GM23338 (cell line): ENCODE measurements at places on chromosomes 3 and 15. TPM values are rescaled to one million over a fixed set of nuclear protein-coding genes. Genes with fewer than 3 reads are reported as not detected.

Gene CLDN18
- not detected in 2 replicates for total RNA-seq

Gene SLC28A2
- total RNA-seq = not detected in 2 replicates

Gene BNIP2
- total RNA-seq = 83.7 and 86.6 TPM in 2 replicates

Gene CFAP20DC
- total RNA-seq = 11.4 and 14.2 TPM in 2 replicates

Gene HTD2
- 8.7 and 19.3 TPM in 2 replicates for total RNA-seq

Gene TLR9
- not detected in 2 replicates for total RNA-seq

Gene FAM81A
- 1.7 and 4.1 TPM in 2 replicates for total RNA-seq

Gene ERICH6
- not detected in 2 replicates for total RNA-seq

Gene CGGBP1
- 61.3 and 63.5 TPM in 2 replicates for total RNA-seq

Gene TMCO5A
- total RNA-seq = not detected in 2 replicates

Gene SHISA5
- total RNA-seq = 148 and 166 TPM in 2 replicates

Gene GOLGA6D
- total RNA-seq = 1.0 and 2.1 TPM in 2 replicates

Gene LIPH
- total RNA-seq = 0.03 and 0.16 TPM in 2 replicates

Gene POLR2M
- 46.3 and 47.0 TPM in 2 replicates for total RNA-seq

DNA sequence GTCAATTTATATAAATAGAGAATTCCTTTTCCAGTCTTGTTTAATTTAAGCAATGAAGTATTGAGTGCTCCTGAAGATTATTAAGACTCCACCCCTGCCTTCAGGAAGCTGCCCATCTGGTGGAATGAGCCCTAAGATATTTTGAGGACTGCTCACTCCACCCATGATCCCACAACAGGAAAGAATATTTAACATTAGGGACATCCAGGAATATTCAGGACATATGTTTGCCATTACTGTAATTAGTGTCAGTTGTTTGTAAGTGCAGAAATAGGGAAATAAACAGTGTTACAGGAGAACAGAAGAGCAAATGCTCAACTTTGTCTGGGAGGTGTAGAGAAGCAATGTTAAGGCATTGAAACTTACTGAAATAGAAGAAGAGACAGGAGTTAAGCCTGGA, 375.0 kb downstream of the ROBO2 start:
- DNase-seq = no peak
- H3K36me3 ChIP-seq = no peaks in the 10 kb centered on the region
- peaks cover 19% of the 10 kb centered on the region for H3K4me1 ChIP-seq
- no peak overlapping the region for H3K4me3 ChIP-seq

DNA sequence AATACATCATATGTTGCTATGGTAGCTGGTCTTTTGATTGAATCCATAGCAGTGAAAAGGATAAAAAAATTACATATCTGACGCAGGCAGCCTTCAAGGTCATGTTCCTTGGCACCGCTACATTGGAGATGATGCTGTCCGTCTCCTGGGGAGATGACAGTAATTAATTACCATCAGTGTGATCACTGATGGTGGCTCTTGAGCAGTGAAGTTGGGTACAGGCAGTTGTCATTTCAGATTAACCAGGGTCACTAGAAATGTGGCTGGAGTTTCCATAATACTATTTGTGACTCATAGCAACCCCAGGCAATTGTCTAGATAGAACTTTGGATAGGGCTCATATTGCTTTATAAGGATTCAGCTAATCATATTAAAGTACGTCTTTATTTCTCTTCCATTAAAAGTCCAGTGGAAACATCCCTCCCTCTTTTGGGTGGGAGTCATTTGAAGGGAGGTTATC, 136.3 kb downstream of the THSD4 start:
- no peaks in the 10 kb centered on the region for H3K4me1 ChIP-seq
- H3K4me3 ChIP-seq = no peak overlapping the region
- H3K36me3 ChIP-seq = no peaks in the 10 kb centered on the region
- no peak overlapping the region for H3K27ac ChIP-seq

GRCh38 chr3:171225708-171226107, 199.2 kb upstream of the SLC2A2 start:
- H3K27me3 ChIP-seq = no peaks in the 10 kb centered on the region
- no peak for DNase-seq
- H3K4me1 ChIP-seq = no peaks in the 10 kb centered on the region
- H3K4me3 ChIP-seq = no peak overlapping the region
- no peak overlapping the region for H3K27ac ChIP-seq

GRCh38 chr3:112304611-112305010, 10.6 kb upstream of the SLC9C1 start:
- H3K27me3 ChIP-seq = no peaks in the 10 kb centered on the region
- peak; percentile 55 for DNase-seq
- H3K4me1 ChIP-seq = peaks cover 37% of the 10 kb centered on the region
- H3K4me3 ChIP-seq = peak overlapping the region; percentile 43; the same call in 1 of the 2 replicates
- peak overlapping the region; percentile 96 for H3K27ac ChIP-seq

GRCh38 chr15:57395292-57395691, 19.0 kb downstream of the CGNL1 start:
- H3K4me3 ChIP-seq = no peak overlapping the region
- H3K27me3 ChIP-seq = no peaks in the 10 kb centered on the region
- peak overlapping the region; percentile 30 for H3K27ac ChIP-seq
- no peak for DNase-seq
- H3K36me3 ChIP-seq = no peaks in the 10 kb centered on the region
- H3K4me1 ChIP-seq = peaks cover 11% of the 10 kb centered on the region

GRCh38 chr3:180402471-180403073, 199.4 kb upstream of the TTC14 start:
- no peak overlapping the region for H3K27ac ChIP-seq
- no peak for DNase-seq
- no peaks in the 10 kb centered on the region for H3K36me3 ChIP-seq

- no peak overlapping the region for H3K4me3 ChIP-seq
- DNase-seq = no peak
- H3K4me1 ChIP-seq = peaks cover 12% of the 10 kb centered on the region
- H3K27me3 ChIP-seq = peaks cover 1% of the 10 kb centered on the region; the same call in 1 of the 2 replicates
- H3K27ac ChIP-seq = no peak overlapping the region
Measured at GRCh38 chr15:40243126-40243810, 4.4 kb downstream of the PAK6 start.

GRCh38 chr15:92652576-92652966, 3.0 kb downstream of the FAM174B start:
- no peak overlapping the region for H3K27ac ChIP-seq
- H3K27me3 ChIP-seq = peaks cover 24% of the 10 kb centered on the region
- DNase-seq = no peak
- no peaks in the 10 kb centered on the region for H3K36me3 ChIP-seq

- H3K4me3 ChIP-seq = no peak overlapping the region
- H3K4me1 ChIP-seq = no peaks in the 10 kb centered on the region
- H3K36me3 ChIP-seq = no peaks in the 10 kb centered on the region
- no peaks in the 10 kb centered on the region for H3K27me3 ChIP-seq
- DNase-seq = no peak
Measured at GRCh38 chr3:156762631-156763185, 63.4 kb upstream of the LEKR1 start.

- H3K36me3 ChIP-seq = no peaks in the 10 kb centered on the region
- no peaks in the 10 kb centered on the region for H3K27me3 ChIP-seq
- H3K27ac ChIP-seq = no peak overlapping the region
- DNase-seq = no peak
Measured at GRCh38 chr3:36075491-36075890, 304.8 kb upstream of the STAC start.

DNA sequence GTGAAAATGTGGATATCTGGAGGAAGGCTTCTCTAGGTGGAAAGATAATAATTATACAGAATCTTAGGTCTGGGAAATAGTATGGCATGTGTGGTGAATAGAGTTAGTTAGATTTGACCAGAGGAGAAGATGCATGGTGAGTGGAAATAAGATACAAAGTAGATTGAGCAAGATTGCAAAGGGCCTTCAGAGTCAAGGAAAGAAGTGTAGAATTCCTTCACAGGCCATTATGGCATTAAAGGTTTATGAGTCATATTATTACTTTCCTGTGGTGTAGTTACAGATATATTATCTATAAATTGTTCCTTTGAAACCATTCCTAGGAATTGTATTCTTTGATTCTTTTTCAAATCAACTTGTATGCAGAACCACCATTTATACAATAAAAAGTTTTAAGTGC, 660.3 kb downstream of the SI start:
- H3K4me3 ChIP-seq = no peak overlapping the region
- no peaks in the 10 kb centered on the region for H3K36me3 ChIP-seq
- H3K4me1 ChIP-seq = no peaks in the 10 kb centered on the region
- DNase-seq = no peak
- no peaks in the 10 kb centered on the region for H3K27me3 ChIP-seq

- H3K27me3 ChIP-seq = no peaks in the 10 kb centered on the region
- H3K4me1 ChIP-seq = no peaks in the 10 kb centered on the region
- DNase-seq = no peak
- H3K4me3 ChIP-seq = no peak overlapping the region
- H3K36me3 ChIP-seq = no peaks in the 10 kb centered on the region
Measured at GRCh38 chr3:5343459-5343858, 156.0 kb downstream of the EDEM1 start.

GRCh38 chr15:25493823-25494526, 55.2 kb upstream of the UBE3A start:
- DNase-seq = no peak
- no peak overlapping the region for H3K4me3 ChIP-seq

DNA sequence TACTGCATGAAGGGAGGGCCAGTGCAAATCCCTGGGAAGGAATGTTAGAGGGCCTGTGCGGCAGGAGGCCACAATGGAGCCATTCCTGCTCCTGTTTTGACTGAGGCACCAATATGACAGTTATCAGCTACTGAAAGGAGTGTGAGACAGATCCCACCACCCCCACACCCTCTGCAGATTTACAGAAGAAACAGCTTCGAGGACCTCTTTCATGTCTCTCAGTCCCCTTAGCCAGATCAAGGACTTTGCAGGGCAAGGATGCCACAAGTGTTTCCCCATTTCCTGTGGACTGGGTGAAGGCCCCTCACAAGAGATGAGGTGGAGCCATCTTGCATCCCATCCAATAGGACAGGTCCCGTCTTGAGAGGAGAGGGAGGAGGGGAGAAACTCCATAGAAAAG, 48.5 kb upstream of the RASGRP1 start:
- no peaks in the 10 kb centered on the region for H3K36me3 ChIP-seq
- no peak overlapping the region for H3K27ac ChIP-seq
- H3K4me3 ChIP-seq = no peak overlapping the region
- no peaks in the 10 kb centered on the region for H3K4me1 ChIP-seq

GRCh38 chr15:90887037-90887481, 2.8 kb downstream of the FES start:
- peaks cover 13% of the 10 kb centered on the region for H3K4me1 ChIP-seq
- DNase-seq = no peak
- H3K4me3 ChIP-seq = no peak overlapping the region
- no peaks in the 10 kb centered on the region for H3K36me3 ChIP-seq

GRCh38 chr15:33369941-33370622, 59.3 kb downstream of the RYR3 start:
- no peak overlapping the region for H3K4me3 ChIP-seq
- no peak overlapping the region for H3K27ac ChIP-seq
- DNase-seq = no peak
- no peaks in the 10 kb centered on the region for H3K27me3 ChIP-seq
- H3K36me3 ChIP-seq = no peaks in the 10 kb centered on the region

- peaks cover 7% of the 10 kb centered on the region; the same call in 1 of the 2 replicates for H3K4me1 ChIP-seq
- no peak for DNase-seq
- H3K36me3 ChIP-seq = no peaks in the 10 kb centered on the region
- H3K27ac ChIP-seq = no peak overlapping the region
- H3K4me3 ChIP-seq = no peak overlapping the region
- H3K27me3 ChIP-seq = no peaks in the 10 kb centered on the region
Measured at GRCh38 chr3:141009496-141009895, 41.7 kb upstream of the SPSB4 start.

GRCh38 chr3:53491276-53491675, 3.1 kb upstream of the CACNA1D start:
- H3K36me3 ChIP-seq = no peaks in the 10 kb centered on the region
- DNase-seq = no peak
- peaks cover 49% of the 10 kb centered on the region for H3K27me3 ChIP-seq
- peaks cover 15% of the 10 kb centered on the region for H3K4me1 ChIP-seq
- no peak overlapping the region for H3K27ac ChIP-seq
- H3K4me3 ChIP-seq = no peak overlapping the region

DNA sequence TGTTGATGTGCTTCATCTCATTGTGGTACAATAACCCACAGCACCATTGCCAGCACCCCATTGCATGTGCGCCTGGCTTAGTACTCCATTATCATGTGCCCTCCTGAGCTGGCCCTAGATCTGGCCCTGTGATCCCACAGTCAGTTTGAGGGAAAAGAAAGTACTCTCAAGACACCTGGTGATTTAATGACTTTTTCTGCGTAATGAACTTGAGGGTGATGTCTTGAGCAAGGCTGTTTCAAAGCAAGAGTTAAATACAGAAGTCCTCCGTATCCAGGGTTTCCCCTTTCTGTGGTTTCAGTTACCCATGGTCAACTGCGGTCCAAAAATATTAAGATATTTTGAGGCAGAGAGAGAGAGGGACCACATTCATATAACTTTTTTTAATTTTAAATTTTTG, 16.3 kb downstream of the C3orf20 start:
- no peaks in the 10 kb centered on the region for H3K36me3 ChIP-seq
- DNase-seq = no peak
- H3K4me3 ChIP-seq = no peak overlapping the region
- no peaks in the 10 kb centered on the region for H3K27me3 ChIP-seq
